ENCODE measurements at places on chromosomes 4 and X.

DNA sequence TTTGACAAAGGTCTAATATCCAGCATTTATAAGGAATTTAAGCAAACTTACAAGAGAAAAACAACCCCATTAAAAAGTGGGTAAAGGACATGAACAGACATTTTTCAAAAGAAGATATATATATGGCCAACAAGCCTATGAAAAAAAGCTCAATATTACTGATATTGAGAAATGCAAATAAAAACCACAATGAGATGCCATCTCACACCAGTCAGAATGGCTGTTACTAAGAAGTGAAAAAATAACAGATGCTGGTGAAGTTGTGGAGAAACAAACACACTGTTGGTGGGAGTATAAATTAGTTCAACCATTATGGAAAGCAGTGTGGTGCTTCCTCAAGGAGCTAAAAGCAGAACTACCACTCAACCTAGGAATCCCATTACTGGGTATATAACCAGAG, 91.6 kb upstream of the EFHC2 start:
- DNase-seq: no peak

DNA sequence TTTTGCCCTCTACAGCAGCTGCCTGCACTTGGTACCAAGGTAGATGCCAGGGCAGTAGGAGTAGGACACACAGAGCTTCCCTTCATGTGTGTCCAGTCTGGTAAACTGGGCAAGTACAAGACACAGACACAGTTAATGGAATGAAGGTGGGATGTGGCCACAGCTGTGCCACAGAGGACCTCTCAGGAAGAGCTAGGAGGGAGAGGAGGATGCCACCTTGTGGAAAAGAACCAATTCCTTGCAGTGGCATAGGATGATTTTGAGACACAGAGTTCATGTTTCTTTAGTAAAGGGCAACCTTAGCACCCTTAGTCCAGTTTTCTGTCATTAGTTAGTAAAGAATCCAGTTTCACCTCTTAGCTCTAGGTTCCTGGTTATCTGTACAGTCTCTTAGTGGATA, 36.3 kb upstream of the TBC1D14 start:
- DNase-seq: no peak

GRCh38 chr4:47675806-47676205, 162.1 kb downstream of the CORIN start:
- DNase-seq: no peak

DNA sequence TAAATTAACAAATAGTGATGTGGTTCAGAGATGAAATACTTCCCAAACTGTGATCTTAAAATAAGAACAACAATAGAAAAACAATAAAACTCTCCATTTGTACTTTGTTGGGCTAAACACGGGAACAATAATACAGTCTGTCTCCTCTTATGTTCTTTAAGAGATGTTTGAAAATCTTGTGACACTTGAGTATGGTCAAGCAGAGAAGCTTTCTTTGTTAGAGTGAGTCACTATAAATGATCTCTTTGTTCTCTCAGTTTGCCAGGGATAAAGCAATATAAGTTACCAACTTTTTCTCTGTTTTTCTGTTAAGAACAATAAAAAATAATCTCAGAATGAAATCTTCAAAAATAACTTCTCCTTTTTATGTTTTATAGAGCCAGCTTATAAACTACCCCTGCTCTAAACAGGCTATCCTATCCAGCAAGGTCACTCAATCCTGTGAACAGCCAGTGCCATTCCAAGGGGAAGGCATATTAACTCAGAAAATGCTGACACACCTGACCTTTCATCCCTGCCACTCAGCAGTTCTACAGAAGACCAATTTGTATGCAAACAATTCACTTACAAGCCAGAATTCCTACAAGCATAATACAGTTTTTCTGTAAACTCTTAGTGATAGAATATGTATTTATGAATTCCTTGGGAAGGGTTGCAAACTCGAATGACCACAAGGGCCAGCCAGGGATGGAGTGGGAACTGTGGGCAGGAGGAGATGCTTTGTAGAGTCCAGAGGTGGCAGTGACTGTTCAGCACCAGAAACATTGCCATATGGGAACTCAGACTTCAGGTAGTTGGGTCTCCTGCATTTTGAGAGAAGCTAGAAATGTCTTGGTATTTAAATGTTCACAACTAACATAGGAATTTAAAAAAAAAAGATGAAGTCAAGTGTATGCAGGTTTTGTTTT, 52.2 kb downstream of the AFM start:
- DNase-seq: no peak

GRCh38 chrX:55007656-55008055, 7.5 kb downstream of the APEX2 start:
- no peak for DNase-seq

GRCh38 chrX:13742397-13743176, 8.0 kb downstream of the OFD1 start:
- DNase-seq: peak; percentile 28

GRCh38 chr4:113273721-113274220, 224.3 kb downstream of the ANK2 start:
- no peak for DNase-seq

DNA sequence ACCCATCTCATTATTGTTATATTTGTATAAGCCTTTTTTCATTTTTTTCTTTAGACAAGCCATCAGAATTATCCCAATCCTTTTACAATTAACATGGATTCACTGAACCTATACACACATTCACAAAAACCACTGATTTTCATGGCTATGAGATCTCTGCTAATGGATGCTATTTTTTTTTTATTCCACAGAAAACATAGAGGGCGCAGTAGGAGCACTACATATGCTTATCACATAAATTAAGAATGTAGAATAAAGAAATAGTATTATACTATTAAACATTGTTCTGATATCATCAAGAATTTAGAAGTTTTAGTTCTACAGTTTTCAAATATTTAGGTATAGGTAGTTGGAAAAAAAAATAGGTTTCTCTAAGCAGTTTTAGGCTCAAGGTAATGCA, 1477.4 kb downstream of the ARAP2 start:
- no peak for DNase-seq

GRCh38 chr4:4913628-4914027, 54.2 kb downstream of the MSX1 start:
- DNase-seq: no peak

- DNase-seq: no peak
Observed at GRCh38 chr4:40720916-40721315, 28.8 kb upstream of the NSUN7 start.

DNA sequence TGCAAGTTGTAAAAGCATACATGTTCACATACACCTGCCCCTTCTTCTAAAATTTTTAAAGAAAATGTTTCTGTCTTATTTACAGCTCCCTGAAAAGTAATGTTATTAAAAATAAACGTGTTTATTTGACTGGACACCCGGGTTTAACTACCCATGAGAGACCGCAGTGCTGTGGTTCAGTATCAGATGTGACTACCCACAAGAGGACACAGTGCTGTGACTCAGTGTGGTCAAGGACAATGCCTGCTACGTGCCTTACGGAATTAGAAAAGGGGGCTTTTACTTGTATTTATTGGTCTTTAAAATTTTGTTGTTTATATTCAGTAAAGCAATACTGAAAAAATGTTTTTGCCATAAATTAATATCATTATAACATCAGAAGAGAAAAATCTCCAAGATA, 641.4 kb downstream of the TRIML1 start:
- no peak for DNase-seq

DNA sequence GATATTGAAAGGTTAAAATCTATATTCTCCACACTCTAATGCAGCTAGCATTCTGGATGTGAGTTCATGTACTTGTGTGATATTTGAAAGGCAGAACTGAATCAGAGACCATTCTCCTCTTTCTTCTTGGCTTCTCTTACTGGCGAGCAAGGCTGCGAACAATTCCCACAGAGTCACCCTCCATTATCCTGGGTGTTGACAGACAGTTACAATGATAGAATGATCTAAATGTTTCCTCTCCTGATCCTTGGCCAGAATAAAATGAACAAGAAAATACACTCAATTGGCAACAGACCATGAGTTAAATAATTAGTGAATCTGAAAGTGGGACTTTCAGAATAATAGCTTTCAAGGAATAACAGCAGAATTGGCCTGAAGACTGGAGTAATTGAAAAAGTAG, 342.8 kb downstream of the RAPGEF2 start:
- DNase-seq: no peak

DNA sequence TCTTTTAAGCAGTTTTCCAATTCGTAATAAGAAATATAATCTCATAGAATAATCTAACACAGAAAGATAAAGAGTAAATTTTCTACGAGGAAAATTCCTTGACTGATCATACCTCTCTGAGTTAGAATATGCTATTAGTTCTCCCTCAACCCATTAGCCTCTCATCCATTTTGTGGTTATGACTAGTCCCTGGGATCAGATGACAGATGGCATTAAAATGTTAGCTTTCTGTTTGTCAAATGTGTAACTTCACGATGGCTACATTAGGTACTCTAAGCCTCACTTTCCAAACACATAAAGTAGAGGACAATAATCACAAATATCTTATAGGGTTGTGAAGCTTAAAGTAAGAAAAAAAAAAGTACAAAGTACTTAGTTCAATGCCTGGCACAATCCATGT, 112.2 kb downstream of the ZAR1 start:
- DNase-seq: no peak

Data from CD4-positive, alpha-beta T cell treated with Interleukin-6 at 100 ng/mL for 8 hours (primary cell).